ENCODE measurements at places on chromosomes 5 and 9.

DNA sequence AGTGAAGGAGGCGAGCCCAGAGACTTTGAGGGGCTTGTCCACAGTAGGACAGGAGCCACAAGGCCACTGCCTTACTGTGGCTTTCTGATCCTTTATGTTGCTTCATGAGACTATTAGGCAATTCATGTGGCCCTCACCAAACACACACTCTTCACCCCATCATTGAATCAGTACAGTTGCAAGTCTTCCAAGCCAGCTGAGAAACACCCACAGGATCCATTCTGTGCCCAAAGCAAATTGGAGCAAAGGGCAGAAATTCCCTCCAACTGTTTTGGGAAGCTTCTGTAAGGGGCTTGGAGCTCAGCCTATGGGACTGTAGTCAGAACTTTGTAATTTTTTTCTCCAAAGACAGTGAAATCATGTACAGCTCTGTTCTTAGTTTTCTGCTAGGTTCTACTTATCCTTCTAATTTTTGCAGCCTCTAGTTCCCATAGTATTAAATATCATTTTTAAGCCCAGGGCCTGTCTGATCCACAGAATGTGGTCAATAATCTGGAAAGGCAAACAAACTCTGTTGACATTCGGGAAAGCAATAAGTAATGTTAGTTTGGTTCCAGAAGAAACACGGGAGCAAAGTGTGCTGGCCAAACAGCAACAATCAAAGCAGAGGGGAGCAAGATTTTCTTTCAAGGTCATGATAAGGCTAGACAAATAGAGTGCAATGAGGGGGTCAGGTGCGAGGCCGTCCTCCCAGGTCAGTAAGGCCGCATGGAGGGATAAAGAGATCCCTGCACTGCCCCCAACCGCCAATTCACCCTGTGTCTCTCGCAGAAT, 47.0 kb downstream of the UBE2QL1 start:
- DNase-seq, result no peak

GRCh38 chr5:138024117-138024516, 8.8 kb downstream of the FAM13B start:
- no peak for DNase-seq

DNA sequence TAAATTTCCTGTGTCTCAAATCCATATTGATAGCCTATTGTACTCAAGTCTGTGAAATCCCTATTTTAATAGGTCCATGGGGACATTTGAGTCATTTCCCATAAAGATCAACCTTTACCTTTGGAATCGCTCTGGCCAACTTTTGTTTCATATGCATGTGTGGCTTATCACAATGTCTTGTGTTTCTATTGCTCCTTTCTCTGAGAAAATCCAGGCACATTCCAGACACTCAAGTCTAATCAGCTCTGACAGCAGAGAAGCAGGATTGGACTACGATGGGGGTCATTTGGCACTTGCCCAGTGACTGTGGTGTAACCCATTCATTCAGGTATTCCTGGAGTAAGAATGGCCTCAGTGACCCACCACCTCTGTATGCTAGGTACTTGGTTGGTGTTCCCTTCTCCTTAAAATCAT, 48.4 kb downstream of the ACTBL2 start:
- no peak for DNase-seq

DNA sequence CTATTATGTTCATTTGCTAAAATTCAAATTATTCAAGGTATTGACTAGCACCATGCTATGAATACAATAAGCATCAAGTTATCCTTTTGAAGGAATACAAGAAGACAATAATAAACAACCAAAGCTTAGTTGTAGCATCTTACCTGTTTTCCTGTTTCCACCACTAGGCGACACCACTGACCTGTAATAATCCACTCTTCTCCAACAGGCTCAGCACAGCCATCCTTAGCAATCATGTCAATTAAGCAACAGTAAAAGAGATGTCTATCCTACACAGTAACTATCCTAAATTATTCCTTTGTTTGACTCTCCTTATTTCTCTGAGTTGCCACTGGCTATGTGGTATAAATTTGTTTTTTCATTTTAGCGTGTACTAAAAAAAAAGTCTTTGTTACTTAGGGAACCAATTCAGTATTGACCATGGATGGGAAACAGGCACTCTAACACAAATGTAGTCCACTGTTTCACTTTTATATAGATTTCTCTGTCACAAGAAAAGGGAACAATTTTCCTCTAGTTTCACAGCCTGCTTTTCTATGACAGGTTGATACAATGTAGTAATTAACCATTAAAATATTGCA, 46.2 kb downstream of the PCA3 start:
- no peak for DNase-seq

DNA sequence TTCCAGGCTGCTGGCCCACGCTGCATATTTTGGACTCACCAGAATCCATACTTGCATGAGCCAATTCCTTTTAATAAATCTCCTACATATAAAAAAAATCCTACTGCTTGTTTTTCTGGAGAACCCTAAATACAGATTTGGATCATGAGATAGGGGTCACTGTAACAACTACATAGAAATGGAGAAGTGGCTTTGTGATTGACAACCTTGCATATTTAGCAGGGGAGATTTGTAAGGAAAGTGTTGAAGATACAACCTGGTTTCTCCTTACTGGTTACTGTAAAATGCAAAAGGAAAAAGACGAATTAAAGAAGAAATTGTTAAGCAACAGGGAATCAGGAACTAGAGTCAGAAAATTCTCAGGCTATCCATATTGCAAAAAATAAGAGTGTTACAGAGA, 74.8 kb downstream of the HABP4 start:
- no peak for DNase-seq

GRCh38 chr9:8604201-8604600, 804.6 kb upstream of the DMAC1 start:
- DNase-seq, result no peak

DNA sequence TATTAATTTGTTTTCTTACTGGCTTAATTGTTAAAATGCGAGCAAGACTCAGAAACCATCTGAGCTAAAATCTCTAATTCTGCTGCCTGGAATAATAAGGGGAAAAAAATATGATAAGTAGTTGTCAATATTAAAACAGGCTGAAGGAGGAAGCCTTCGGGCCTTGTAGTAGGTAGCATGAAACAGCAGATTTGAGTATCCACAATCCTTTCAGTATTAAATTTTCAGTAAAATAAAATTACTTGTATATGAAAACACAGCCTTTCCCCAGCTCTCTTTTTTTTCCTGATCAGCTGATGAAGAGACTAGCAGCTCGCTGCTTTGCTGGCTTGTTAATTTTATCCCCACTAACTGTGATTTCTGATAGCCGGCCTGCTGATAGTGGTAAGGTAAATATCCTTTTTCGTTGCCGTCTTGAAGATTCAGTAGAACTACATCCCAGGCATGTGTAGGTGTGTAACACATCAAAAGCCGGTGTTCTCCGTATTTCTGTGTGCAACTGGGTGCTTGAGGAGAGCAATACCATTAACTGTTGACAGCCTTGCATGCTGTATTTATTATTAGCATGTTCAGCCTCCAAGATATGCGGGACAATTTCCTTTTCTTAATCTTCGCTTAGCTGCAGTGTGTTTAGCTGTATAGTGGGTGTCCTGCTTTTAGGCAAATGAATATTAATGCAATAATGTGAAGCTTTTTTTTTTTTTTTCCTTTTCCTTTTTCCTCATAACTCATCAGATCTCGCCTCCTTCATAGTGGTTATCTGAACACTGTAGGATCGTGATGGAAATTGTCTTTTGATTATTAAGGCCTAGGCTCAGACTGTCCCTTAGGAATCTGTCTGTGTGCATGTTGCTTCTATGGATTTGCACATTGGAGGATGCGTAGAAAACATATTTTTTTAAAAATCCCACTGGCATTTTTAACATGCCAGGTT, 144.6 kb downstream of the SMARCA2 start:
- DNase-seq, result no peak

- no peak for DNase-seq
Observed at GRCh38 chr5:154370813-154371212, 75.0 kb upstream of the SAP30L start.

- no peak for DNase-seq
Observed at GRCh38 chr9:98933890-98934289, 9.8 kb upstream of the COL15A1 start.

DNA sequence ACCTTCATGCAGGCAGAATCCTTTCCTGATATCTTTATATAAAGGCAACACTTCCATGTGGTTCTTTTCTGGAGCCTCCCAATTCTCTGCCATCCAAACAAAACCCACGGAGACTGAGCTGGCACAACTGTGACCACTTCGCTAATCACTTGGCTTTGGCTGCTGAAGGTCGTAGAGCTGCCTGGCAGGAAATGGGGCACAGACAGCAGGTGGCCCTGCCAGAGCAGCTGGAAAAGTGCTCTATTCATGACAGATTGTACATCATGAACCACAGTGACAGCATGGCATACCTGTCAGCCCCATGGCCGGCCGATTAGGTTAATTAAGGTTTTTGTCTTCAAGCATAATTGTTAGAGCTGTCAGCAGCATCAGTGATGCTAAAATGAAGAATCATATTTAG, 141.9 kb upstream of the ANKRD55 start:
- DNase-seq, result no peak

DNA sequence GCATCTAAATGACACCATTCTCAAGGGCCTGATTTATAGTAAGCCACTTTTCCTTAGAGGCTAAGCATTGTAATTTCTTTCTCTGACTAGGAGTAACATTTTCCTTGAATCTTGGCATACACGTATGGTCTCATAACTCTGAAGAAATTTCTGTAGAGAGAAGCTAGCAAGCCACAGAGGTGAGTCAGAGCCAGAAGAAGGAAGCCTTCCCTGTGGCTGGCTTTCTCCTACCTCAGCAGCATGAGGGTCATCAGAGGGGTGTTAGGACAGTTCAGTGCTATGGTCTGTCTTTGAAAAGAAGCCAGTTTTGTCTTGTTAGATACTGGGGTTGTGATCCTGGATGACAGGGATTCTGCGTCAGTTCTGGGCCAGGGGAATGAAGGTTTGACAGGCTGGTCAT, 3.2 kb downstream of the SNX30 start:
- DNase-seq, result no peak

DNA sequence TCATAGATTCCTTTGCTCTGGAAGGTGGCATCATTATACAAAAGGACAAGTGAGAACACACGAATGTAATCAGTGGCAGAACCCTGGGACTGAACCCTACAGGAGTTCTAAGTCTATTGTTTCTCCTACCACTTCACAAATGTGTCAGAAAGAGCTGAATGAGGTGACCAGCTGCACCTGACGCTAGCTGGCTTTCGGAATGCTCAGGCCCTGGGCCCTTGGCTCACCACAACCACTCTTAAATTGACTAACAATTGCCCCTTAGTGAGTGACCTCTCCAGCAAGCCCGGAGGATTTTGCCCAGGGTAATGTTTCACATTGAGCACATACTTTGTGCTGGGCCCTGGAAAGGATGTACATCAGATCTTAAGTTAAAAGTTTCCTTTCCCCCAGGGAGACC, 41.2 kb upstream of the ABCA1 start:
- no peak for DNase-seq

DNA sequence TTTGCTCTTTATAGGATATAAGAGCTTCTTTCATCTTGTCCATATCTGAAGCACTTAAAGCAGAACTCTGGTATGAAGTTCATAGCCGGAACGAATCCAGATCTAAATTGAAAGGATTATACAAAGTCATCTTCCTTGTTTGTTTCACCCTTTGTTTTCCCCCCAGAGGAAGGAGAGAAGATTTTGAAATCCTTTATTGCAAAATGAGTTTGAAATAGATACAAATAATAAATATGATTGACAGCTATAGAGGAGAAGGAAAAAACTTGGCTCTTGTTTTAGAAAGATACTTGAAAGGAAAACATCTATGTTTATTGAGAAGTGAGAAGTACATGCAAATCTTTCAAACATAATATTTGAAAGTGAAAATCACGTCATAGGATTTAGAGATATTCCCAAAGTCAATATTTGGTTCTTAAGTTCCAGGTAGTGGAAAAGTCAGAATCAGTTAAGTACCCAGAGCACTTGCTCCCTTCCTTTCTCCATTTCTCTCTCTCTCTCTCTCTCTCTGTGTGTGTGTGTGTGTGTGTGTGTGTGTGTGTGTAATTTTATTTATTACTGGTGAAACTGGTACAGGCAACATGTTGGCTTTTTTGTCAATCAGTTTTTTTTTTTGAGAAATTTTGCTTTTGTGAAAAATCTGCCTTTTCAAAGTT, 27.2 kb downstream of the PAM start:
- DNase-seq, result no peak

GRCh38 chr5:103315455-103315854, 56.9 kb downstream of the MACIR start:
- no peak for DNase-seq

DNA sequence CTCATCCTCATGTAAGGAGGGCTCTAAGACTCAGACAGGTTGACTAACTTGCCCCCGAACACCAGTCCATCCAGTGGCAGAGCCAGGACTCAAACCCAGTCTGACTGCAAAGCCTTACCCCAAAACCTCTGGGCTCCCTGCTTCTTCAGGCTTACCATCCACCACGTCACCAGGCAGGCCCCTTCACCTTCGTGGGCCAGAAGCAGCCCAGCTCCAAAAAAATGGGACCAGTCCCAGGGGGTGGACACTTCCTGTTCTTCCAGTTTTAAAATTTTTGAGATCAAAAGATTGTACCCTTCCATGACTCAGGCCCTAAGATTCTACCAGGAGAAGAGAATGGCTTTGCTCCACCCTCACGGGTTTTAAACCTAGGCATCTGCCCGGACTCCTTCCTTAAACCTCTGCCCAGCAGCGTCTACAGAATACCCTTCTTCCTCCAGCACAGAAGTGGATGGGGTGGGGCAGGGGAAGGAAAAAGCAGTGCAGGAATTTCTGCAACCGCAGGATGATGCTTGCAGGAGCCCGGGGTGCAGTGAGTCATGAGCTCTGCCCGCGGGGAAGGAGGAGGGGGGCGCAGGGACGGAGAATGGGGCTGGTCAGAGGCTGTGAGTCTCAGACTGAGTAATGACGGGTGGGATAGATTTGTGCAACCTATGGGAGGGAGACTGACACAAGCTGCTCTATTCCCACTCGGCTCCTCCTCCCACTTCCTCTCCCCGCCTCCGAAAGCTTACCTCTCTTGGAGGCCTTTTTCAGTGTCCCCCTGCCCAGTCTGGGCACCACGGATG, 50.4 kb upstream of the STXBP1 start:
- no peak for DNase-seq

DNA sequence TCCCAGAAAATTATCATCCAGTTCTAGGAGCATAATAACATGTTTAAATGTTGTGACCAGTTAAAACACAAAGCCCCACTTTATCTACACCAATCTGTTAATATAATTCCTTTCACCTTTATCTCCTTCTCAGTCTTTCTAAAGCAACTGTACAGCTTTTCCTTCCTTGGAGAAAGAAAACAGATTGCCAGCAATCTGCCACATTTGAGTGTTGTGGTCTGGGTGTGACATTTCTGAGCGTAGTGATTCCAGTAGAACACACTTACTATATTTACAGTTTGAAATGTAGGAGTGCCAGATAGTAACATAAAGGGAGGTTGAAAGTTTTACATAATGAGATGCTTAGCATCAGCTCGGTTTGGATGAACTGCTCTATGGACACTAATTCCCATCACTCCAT, 76.1 kb downstream of the KCNN2 start:
- no peak for DNase-seq

- no peak for DNase-seq
Observed at GRCh38 chr9:113387560-113388230, 10.9 kb upstream of the HDHD3 start.

- no peak for DNase-seq
Observed at GRCh38 chr5:149549461-149550267, 1.6 kb downstream of the CSNK1A1 start.

Measured in NCI-H1436 treated with DMSO at 0.1 percent for 48 hours (cell line).